ENCODE measurements at places on chromosomes 11 and 22.
A peak's percentile ranks its signal among the peaks of the same experiment; 100 is the strongest.

GRCh38 chr11:12508151-12508751, 130.9 kb downstream of the PARVA start:
- DNase-seq, result no peak

DNA sequence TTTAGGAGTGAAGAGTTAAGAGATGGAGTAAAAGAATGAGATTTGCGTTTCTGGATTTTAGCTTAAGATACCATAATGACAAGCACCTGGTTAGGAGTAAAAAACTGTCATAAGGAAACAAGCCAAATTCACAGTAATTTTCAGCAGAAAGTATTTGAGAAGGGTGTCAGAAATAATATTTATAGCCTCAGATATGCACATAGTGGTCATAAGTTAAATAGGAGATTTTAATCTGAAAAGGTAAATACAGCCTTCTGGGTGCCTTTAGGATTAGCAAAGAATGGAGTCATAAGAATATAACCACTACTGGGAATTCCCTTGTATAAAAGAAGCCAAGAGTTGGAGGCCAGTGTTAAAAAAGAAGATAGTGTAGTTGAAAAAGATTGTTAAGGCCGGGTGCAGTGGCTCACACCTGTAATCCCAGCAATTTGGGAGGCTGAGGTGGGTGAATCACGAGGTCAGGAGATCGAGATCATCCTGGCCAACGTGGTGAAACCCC, 160.1 kb downstream of the SWAP70 start:
- no peak for DNase-seq

DNA sequence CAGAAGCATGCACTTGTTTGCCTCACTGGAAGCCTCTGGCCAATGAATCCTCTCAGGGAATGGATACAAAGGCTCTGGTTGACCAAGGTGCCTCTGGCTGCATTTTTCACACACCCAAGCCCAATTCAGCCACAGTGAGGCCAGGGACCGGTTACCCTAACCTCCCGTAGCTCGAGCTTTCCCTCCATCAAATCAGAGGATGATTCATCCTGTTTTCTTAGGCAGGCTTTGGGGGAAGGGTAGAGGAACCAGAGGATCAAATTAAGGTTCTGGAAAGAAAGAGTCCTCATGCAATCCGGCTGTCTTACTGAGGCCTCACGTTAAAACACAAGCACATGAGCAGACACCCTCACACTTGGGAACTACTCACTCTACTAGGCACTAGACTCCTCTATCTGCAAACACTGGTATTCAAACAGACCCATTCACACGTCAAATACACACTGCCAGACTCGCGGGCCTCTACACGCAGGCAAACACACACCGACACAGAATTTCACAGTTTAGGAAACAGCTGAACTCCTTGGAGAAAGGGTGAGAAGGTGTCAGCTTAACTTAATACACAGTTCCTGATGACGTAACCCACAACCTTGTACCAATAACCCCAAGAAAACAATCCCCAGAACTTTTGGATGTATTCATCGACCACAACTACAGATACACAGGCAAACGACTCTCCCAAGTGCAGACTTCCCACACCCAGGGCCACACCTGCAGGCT, 12.4 kb downstream of the NRXN2 start:
- no peak for DNase-seq

DNA sequence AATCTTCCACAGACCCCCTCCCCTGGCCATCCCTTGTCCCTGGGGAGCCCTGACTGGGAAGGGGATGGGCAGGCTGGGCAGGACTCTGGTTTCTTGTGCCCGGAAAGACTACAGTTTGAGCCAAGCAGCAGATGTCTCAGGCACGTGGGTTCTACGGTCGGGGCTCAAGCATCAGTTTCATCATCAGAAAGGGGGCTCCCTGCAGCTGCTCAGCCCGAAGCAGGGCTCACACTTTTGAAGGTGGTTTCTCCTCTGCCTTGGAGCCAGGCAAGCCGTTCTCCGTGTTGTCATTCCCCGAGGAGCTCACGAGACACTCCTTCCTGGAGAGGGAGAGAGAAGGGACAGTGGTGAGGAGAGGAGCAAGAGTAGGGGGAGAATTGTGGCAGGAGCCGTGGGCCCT, 15.8 kb downstream of the SCN4B start:
- DNase-seq, result no peak

GRCh38 chr11:70550456-70551195, 152.3 kb downstream of the CTTN start:
- DNase-seq, result no peak

DNA sequence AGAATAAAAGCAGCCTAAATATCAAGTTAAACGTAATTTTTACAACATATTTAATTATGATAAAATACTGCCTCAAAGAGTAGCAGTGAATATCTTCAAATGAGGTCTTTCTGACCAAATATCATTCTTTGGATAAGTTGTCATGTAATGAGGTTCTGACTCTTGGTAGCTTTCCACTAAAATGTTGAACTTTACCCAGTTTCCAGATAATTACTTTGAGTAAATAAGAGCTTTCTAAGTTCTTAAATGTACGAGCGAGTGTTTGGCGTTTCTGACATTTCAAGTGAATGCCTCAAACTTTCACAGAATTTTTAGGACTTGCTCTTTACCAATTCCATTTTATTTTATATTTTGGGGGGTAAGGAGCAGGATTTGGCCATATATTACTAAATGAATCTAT, 1515.2 kb downstream of the FAM181B start:
- no peak for DNase-seq

DNA sequence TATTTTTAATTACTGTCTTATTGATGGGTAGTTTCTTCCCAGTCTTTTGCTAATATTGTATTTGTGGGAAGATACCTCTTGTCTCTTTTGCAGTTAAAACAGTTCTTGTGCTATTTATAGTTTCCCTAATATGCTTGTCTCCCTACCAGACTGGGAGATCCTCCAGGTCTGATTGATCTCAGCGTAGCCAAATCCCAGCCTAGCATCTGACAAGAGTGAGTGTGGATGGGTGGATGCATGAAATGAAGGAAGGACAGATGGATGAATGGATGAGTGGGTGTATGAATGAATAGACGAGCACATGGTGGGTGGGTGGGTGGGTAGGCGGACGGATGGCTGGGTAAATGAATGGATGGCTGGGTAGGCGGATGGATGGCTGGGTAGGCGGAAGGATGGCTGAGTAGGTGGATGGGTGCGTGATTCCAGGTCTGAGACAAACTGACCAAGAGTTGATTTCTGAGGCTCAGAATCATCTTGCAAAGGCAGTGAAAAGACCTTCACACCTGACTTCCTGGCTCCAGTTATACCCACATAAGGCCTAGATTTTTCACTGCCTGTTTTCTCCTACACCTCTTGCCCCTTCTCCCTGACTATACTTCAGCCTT, 11.4 kb downstream of the DNAJB13 start:
- DNase-seq, result no peak

DNA sequence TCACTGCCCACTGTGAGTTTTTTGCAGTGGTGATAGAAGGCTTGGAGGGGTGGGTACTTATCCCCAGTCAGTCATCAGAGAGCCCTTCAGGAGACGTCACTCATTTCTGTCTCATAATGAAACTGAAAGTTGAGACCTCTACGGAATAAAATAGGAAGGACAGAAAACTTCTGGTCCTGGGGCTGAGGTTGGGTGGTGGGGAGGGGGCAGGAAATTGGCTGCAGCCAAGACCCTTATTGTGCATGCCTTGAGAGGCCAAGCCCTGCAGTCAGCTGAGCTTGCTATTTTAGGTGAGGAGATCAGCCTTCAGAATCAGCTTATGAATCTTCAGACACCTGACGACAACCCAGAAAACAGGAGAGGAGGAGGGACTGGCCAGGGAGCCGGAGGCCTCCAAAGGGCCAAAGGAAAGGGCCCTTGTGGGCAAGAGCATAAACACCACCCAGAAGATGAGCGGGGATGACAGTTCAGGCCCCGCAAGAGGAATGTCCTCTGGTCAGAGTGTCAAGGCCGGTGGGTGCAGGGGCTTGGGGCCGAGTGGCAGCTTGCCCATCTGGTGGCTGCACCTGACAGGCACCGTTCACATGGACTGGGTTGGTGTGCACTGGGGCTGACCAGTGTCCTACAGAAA, 17.9 kb upstream of the ADA2 start:
- DNase-seq, result peak; percentile 42

DNA sequence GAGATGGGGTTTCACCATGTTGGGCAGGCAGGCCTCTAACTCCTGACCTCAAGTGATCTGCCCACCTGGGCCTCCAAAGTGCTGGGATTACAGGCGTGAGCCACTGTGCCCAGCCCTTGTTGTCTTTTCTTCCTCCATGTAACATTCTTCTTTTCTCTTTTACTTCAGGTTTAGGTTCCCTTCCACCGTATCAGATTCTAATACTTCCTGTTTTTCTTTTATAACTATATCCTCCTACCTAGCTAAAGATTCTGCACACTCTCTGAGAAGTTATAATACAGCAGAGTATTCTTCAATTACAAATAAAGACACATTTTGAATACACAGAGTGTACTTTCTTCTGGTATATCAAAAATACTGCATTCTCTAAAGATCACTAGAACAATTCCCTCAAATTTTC, 33.2 kb upstream of the GAB2 start:
- DNase-seq, result no peak

DNA sequence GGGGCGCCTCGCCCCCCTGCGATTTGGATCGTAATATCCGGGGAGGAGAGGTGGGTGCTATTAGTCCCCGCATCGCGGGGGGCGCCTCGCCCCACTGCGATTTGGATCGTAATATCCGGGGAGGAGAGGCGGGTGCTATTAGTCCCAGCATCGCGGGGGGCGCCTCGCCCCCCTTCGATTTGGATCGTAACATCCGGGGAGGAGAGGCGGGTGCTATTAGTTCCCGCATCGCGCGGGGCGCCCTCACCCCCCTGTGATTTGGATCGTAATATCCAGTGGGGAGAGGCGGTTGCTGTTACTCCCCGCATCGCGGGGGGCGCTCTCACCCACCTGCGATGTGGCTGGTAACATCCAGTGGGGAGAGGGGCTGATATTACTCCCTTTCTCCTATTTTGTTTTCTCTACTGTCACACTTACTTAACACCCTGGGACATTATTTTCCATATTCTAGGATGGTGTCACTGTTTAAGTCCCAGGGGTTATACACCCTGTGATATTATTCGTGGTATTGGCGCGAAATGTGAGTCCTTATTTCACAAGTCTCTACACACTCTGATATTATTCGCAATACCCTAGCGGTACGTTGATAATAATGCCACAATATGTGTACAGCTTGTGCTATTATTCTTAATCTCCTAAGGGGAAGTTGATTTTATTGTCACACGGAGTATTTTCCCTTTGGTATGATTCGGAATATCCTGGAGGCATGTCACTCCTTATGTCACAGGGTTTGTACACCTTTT, 57.8 kb upstream of the ALDH3B2 start:
- DNase-seq, result peak; percentile 5

DNA sequence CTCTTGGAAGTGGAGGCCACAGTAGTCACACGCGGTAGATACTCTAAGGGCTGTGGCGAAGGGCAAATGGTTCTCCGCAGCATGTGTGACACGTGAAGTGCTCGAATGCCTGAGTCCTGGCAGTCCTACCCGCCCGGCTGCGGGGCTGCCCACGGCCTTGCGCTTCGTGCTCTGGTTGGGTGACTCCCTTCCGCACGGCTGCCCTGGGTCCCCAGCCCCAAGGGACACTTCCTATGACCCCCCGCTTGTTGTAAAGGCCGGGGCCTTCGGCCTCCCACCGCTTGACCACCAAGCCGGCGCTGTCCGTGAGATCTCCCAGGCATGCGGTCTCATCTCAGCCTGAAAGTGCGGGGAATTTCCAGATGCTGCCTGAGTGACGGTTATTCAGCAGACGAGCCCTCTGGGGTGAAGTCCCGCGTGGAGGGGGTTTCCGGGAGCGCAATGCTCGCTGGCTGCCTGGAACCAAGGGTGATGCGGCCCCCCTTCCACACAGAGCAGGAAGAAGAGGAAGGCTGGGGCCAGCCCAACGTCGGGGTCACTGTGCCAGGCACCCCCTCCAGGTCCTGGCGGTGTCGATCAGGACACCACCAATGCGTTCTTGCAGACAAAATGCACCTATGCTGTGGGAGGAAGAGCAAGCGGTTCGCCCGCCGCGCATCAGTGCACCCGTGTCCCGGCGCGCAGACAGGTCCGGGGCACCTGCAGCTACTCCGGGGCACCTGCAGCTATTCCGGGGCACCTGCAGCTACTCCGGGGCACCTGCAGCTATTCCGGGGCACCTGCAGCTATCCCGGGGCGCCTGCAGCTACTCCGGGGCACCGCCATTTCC, 171.2 kb downstream of the OPCML start:
- no peak for DNase-seq

- no peak for DNase-seq
Observed at GRCh38 chr11:2736577-2737225, 36.9 kb upstream of the KCNQ1OT1 start.

DNA sequence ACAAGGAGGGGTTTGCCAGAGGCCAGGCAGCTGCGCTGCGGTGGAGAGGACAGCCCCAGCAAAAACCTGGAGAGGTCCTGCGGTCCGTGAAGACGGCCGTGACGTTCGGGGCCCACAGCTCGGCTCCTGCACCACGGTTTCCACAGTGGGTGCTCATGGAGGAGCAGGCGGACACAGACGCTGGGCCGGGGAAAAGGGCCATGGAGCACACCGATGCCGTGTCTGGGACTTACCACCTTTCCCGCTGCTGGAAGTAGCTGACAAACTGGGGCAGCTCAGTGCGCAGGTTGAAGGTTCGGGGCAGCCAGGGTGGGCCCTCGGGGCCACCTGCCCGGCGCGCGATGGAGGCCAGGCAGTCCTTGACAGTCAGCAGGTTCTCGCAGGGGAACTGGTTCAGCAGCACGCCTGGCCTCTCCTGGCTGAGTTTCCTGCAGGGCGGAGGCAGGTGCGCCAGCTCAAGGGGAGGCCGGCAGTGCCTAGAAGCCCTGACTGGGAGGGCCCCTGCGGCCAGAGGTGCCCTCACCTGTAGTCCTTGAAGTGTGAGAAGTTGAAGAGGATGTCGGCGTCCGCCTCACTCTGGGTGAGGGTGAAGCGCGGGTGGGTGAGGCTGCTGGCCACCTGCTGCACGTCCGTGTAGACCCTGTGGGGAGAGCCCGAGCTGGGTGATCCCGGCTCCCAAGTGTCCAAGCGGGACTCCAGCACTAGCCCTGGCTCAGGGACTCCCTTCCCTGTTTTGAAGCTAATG, 12.8 kb downstream of the TTLL12 start:
- no peak for DNase-seq

DNA sequence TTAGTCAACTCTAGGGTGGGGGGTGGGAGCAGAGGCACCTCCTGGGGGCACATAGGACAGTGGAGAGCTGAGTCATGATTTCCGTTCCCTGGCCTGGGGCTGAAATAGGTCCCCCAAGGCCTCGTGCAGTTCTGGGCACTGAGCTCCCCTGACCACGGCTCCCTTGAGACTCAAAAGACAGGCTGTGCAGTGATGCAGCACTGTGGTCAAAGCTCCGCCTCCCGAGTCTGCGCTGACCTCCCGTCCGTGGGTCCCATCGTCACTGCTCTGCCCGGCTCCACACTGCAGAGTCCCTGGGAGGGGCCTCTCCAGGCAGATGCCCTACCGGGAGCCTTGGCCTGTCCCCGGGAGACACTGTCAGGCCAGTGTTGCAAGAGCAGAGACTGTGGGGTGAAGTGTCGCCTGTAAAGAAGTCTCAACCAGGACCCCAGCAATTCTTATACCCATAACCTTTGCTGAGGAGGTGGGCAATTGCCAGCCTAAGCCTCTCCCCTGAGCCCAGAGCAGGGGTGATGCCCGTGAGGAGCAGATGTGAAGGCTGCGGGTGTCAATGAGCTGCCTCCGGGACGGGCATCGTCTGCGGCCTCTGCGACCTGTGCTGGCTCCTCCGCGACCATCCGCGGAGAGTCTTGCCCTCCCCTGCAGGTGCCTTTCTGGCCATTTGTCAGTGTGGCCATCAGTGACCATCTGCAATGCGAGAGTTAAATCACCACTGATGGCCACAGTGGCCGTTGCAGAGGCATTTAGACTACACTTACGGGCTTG, 877.3 kb downstream of the BRD1 start:
- no peak for DNase-seq
